ENCODE measurements at places on chromosomes 16 and 17.

DNA sequence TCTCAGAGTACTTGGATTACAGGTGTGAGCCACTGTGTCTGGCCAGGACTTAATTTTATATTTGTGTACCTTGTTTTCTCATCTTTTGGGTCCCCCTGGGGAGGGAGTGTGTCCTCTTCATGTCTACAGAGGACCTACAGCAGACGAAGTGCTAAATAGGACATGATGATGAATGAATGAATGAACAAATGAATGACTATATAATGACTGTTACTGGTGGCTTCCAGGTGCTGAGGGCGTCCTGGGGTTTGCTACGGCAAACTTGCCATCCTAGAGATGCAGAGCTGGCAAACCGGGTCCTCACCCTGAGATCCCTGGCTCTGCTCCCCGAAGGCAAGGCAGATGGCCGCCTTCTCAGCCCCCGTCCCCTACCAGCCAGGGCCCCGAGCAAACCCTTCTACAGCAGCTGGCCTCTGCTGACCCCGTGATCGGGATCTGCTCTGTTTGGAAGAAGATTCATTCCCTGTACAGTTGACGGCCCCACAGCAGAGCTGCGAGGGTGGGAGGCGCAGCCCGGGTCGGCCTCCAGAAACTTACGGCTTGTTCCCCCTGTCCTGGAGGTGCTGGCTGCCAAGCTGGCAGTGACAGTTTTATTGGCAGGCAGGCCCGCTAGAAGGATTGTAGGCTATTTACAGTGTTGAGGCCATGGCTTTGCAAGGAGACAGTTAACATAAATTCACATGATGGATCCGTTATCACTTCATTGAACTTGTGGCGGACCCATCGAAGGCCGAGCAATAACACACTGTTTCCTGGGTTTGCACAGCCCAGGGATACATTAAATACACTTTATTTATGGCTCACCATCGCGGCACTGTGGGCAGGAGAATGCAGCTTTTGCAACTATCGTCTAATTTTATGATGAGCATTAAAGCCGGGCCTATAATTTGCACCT, 197.7 kb upstream of the GSE1 start:
- DNase-seq = no peak

DNA sequence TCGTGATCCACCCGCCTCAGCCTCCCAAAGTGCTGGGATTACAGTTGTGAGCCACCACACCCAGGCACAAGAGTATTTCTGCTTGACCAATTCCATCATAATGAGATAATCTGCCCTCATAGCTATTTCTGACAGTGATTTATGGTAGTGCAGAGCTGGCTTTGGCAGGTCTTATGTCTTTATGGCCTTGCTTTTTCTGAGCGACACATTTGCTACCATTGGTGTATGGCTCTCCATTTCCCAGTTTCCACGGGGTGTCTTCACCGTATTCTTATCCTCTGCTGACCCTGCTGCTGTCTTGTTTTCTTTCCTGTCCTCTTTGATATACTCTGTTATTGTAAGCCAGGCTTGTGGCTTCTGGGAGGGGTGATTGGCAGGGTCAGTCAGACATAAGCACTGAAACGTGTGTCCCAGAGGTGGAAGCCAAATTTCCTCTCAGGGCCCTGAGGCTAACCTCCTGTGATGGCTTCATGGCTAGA, 161.1 kb upstream of the TBX2 start:
- no peak for DNase-seq

DNA sequence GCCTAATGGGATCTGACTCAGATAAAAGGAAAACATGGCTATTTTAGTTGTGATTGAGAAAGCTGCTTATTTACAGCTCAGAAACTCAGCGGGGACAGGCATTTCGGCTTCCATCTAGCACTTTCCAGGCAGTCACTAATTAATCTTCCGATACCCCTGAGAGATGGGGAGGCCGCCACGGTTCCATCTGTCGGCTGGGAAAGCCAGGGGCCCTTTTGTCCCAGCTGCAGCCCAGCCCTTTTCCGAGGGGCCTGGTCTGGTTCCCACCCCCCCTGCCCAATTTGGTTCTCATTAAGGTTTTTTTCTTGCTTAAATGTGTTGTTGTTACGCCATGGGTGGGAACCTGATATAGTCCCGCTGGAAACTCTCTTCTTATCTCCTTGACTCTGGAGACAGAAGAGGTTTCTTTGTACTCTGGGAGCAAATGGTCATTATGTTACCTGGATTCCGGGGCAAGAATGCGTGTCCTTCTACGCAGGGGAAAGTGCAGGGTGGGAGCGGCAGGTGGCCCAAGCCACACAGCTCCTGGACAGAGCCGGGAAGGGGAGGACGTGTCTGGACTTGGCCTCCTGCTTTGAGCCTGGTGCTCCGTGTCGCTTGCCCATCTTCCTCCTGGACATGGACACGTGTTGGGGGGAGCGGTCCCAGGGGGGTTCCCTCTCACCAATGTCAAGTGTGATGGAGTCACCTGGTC, 50.9 kb upstream of the GSE1 start:
- no peak for DNase-seq

GRCh38 chr17:235831-236640, 54.6 kb upstream of the DOC2B start:
- no peak for DNase-seq

- no peak for DNase-seq
Measured at GRCh38 chr16:64304951-64305350, 816.9 kb downstream of the CDH11 start.

GRCh38 chr16:71933913-71934695, 38.8 kb downstream of the IST1 start:
- DNase-seq = peak; percentile 39

DNA sequence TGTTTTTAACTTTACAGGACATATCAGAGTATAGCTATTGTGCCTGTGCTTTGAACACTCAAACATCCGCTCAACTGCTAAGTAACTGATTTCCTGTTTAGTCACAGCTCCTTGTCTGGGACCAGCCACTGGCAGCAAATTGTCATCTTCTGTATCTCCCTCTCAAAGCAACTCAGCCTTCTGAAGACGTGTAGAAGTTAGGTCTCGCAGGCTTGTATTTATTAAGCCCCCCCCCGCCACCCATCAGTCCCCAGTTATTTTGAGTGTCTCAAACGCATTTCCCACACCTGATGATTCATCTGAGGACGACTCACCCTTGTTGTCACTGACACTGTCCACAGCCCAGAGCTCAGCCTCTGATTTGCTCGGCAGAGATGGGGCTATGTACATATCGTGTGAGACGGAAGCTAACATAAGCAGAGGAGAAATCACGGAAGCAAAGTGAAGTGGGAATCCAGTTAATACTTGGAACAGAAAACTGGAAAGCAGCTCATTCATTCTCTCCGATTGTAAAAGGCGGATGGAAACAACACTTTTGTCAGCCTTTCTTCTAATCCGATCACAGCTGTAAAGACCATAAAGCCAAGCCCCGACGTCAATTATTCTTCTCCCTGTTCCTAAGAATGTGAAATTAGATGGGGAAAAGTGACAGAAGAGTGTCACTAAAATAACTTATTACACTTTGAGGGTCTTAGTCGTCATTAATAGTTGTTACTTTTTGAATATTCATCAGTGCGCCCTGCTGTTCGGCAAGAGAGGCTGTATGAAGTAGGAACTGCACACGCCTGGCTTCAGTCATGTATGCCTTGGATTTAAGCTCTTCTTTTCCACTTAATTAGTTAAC, 64.2 kb downstream of the PITPNC1 start:
- DNase-seq = peak; percentile 70

GRCh38 chr16:84916850-84917249, 94.5 kb downstream of the ZDHHC7 start:
- DNase-seq = no peak

- no peak for DNase-seq
Measured at GRCh38 chr17:27868565-27868964, 24.6 kb downstream of the LYRM9 start.

DNA sequence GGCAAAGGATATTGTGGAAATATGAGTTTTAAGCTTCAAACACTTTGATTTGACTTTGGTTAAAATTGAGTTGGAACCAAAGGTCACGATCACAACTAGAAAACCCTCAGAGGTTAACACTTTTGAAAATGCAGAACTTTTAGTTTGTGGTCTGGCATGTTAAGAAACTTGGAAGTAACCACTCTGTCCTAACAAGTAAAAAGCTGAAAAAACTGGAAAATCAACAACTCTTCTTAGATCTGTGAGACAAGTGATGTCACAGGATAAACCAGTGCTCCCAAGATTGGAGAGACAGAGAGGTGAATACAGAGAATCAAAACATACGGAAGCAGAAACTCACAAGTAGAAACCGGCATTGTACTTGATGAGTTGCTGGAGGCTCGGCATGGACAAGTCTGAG, 17.4 kb downstream of the MFSD6L start:
- peak; percentile 8 for DNase-seq

- no peak for DNase-seq
Measured at GRCh38 chr17:6501359-6501758, 55.0 kb downstream of the PITPNM3 start.

DNA sequence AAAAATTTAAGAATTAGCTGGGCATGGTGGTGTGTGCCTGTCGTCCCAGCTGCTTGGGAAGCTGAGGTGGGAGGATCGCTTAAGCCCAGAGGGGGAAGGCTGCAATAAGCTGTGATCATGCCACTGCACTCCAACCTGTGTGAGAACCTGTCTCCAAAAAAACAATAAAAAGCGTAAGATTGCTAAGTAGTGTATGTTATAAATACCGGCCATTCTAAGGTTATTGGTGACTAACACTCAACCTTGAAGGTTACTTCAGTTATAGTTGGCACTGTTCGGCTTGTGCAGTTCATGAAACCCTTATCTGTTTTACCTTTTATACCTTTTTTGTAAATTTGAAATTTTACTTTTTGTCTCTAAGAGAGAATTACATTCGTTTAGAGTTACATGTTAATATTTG, 44.0 kb downstream of the PAFAH1B1 start:
- DNase-seq = no peak

DNA sequence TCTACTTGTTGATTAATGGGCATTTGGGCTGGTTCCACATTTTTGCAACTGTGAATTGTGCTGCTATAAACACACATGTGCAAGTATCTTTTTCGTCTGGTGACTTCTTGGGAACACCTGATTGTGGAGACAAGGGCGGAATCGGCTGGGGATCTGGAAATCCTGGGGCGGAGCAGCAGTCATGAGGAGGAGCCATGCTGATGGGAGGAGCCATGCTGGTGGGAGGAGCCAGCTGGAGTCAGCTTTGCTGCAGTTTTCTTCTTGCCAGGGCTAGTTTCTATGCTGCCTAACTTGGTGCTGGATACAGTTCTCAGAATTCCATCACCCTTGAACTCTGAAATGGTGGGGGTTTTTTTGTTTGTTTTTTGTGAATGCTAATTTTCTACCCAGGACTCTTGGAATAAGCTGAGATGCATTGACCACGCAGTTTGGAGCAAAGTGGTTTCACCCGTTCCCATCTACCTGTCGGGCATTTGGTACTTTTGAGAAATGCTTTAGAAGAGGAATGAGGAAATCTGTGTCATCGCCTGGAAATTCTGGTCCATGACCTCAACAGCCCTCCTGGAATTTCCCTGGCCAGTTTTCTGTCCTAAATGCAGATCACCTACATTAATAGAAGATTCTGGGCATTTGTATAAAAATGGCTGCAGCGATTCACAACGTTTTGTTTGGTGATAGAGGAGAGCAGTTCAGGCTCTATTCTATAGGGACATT, 217.4 kb upstream of the ZFHX3 start:
- no peak for DNase-seq
